ENCODE measurements at places on chromosomes 13 and 19. TPM values are rescaled to one million over a fixed set of nuclear protein-coding genes. Genes with fewer than 3 reads are reported as not detected.

DNA sequence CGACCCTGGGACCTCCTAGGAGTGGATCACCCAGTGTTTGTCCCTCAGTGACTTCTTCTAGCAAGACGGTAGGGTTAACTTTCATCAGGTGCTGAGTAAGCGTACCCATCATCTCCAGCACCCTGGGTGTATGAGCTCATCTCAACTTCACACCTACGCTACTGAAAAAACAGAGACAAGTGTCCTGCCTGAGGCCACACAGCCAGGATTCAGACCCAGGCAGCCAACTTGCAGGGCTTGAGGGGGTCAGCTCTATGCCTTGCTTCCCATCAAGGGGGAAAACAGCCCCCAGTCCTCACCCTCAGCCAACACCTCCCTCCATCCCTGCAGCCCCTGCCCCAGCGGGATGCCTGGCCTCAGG is 4.6 kb downstream of the TLE2 start:
- no peak for DNase-seq

DNA sequence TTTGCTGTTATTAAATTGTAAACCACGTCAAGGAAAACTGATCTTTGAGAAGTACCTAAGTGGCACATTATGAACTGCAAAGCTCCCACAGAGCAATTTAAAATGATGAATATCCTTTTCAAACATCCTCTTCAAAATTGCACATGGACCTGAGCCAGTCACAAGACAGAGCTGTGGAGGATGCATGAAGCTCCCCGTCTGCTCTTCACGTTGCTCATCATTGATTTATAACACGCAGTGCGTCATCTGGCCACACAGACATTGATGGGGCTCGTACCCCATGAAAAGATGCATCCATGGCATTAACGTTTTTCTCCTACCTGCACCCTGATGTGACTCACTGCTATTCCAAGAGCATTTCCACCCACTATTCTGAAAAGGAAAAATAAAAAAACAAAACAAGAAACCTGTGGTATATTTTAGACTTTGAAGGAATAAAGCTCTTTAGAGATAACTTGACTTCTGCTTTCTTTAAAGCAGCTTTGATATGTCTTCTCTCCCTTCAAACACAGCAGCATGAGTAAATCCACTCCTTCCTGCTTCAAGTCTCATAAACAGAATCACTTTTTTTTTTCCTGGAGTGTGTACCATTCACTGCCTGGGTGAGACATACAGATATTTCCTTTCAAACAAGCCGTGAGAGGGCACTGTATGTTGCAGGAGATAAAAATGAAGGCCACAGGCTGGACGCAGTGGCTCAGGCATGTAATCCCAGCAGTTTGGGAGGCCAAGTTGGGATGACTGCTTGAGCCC is 7.2 kb upstream of the SERTM1 start:
- DNase-seq = no peak

DNA sequence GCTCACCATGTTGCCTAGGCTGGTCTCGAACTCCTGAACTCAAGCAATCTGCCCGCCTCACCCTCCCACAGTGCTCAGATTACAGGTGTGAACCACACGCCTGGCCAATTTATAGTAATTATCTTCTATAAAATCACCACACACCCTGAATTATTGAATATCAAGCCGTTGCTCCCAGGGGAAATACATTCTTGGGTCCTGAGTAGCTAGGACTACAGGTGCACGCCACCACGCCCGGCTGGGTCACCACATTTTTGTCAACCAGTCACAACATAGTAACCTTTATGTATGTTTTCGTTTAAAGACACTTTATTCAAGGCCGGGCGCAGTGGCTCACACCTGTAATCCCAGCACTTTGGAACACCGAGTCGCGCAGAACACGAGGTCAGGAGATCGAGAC is 8.3 kb downstream of the CBLC start:
- DNase-seq = no peak

The IGFL1 gene
- total RNA-seq = not detected

DNA sequence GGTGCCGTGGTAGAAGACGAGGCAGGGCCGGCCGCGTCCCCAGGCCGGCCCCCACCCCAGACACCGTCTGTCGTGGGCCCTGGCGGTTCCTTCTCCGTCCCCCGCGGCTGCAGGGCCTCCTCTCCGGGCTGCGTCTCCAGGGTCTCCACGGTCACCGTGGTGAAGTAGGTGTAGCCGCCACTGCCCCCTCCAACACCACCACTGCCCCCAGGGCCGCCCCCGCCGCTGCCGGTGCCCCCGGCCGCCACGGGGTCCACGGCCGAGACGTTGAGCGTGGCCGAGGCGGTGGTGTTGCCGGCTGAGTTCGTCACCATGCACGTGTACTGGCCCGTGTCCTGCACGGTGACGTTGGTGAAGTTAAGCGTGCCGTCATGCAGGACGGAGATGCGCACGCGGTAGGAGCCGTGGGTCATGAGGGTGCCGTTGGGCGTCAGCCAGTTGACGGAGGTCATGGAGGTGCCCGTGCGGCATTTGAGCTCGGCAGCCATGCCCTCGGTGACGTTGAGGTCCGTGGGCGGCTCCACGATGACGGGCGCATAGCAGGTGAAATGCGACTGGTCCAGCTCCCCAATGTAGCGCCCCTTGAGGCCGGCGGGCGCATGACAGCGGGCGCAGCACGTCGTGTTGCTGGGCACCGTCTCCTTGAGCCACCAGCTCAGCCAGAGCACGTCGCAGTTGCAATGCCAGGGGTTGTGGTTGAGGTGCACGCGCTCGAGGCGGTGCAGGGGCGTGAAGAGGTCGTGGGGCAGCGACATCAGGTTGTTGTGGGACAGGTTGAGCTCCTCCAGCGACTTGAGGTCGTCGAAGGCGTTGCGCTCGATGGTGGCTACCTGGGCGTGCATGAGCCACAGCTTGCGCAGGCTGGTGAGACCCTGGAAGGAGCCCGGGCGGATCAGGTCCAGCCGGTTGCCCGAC is 4.6 kb upstream of the ASPDH start:
- DNase-seq = no peak

- DNase-seq = no peak
Measured at GRCh38 chr13:27370305-27370872, 54.0 kb upstream of the GTF3A start.

GRCh38 chr19:11649941-11650340 is 52.7 kb downstream of the ZNF627 start:
- DNase-seq = no peak

DNA sequence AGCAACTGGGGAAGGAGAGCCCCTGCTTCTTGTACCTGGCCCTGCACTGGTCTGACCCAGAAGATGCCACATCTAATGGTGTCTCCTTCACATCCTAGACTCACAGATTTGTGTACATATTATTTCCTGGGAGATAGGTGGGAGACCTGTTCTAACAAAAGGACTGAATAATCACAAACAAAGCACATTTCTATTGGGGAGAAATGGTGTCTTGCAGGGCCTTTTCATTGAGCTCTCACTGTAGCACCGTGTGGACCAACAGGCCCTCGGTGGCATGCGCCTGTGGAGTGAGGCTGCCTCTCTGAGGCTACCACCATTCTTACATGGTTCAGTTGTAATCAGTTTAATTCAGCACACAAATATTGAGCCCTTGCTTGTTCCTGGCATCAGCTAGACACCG is 989 bp upstream of the SACS start:
- no peak for DNase-seq

The ZNF221 gene
- total RNA-seq = 8.8 TPM

The SYNGR4 gene
- total RNA-seq = not detected

- DNase-seq = no peak
Measured at GRCh38 chr19:48578891-48579290, 26.9 kb downstream of the SULT2B1 start.

The SWSAP1 gene
- total RNA-seq = 0.82 TPM

DNA sequence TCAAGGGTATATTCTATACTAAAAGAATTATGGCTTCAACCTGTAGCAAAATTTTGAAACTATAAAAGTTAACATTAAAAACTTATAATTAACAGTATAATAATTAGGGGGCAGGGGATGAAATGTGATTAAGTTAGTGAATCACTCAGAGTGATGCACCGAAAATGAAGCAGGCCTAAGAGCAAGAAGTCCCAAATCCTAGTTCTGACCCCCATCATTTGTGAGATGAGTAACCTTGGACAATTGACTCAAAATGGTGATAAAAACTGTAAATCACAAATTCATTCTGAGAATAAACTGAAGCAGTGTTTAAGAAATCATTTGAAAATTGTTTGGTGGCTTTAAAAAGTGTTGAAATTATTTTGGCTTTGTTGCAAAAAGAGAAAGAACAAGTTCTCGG is 56.8 kb downstream of the KLF12 start:
- no peak for DNase-seq

DNA sequence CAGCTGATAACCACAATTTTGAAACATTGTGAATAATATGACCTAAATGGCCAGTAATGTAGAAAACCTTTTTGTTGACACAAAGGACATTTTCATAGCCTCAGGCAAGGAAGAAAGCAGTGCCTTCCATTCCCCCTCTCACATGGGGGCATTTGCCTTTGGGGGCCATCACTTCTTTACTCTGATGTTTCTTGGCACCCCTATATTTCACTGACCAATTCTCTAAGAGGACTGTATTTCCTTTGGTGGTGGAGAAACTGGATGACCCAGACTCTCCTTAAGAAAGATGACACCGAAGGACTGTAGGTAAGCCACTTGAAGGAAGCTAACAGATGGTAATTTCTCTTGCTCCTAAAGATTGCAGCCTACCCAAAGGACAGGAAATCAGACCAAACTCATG is 254.6 kb downstream of the DCLK1 start:
- DNase-seq = no peak

The IGSF23 gene
- total RNA-seq = not detected

GRCh38 chr13:27161980-27162379 is 9.6 kb downstream of the USP12 start:
- no peak for DNase-seq

The PDX1 gene
- not detected for total RNA-seq

DNA sequence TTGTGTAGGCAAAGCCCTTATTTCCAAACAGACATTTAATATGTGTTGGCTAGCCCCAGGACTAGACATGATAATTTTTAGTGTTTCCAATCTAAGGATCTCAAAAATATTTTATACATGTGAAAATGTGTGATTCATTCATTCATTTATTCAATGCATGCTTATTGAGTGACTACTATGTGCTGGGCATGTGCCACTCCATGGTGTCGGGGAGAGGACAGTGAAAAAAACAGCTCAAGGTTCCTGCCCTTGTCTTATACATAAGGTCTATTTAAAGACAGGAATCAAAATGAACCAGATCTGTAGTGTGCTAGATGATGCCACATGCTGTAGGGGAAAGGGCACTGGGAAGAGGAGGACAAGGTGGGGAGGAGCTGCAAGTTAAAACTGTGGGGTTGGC is 36.5 kb downstream of the GJA3 start:
- DNase-seq = no peak

GRCh38 chr13:44394658-44395057 is 21.0 kb downstream of the SERP2 start:
- DNase-seq = no peak

The ATP7B gene
- total RNA-seq = 5.5 TPM

- no peak for DNase-seq
Measured at GRCh38 chr13:98143601-98144026, 720 bp downstream of the FARP1 start.
